ENCODE measurements at places on chromosomes 16 and 17.

DNA sequence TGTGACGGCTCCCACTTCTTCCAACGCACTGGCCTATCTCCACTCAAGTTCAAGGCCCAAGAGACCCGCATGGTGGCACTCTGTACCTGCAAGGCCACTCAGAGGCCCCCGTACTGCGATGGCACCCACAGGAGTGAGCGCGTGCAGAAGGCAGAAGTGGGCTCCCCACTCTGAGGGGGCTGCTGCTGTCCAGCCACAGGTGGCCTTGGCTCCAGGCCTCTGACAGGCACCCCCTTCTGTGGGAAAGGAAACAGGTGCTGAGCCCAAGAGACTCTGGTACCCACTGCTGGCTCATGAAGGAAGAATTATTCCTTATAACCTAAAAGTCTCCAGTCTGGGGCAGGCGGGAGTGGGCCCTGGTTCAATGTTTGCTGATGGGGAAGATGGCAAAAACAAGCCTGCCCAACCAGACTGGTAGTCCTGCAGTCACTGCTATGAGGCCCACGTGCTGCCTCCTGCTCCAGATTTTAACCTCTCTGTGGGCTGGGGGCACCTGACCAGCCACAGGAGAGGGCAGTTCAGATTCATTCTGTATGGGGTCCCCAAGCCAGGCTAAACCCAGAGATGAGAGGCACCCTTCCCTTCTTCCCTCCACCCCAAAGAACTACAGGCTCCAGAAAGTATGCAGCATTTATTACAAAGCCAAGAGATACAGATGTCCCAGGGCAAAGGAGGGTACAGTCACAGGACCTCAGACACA lies 3.3 kb downstream of the CISD3 start:
- no peaks in the 10 kb centered on the region for H3K27me3 ChIP-seq
- H3K27ac ChIP-seq: peak overlapping the region; percentile 73
- H3K4me3 ChIP-seq: no peak overlapping the region

GRCh38 chr16:35102780-35103403 lies 1643.5 kb downstream of the TP53TG3F start:
- no peaks in the 10 kb centered on the region for H3K36me3 ChIP-seq
- no peak for DNase-seq
- H3K27me3 ChIP-seq: no peaks in the 10 kb centered on the region
- H3K4me3 ChIP-seq: no peak overlapping the region
- H3K27ac ChIP-seq: no peak overlapping the region

DNA sequence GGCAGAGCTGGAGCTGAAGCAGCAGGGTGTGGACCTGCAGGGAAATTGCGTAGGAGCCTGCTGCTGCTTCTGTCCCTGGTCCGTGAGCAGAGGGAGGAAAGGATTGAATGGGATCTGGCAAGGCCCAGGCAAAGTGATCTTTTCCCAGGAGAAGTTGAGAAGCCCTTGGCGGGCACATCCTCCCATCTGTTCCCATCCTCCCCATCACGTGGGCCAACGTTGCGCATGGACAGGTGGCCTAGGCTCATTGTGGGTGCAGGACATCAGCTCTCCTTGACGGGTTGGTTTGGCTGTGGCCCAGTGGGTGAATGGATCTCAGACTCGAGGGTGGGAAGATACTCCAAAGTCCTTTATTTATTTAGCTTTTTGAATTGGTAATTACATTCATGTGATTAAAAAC lies 29.4 kb upstream of the POLR3E start:
- no peaks in the 10 kb centered on the region for H3K27me3 ChIP-seq
- H3K36me3 ChIP-seq: peaks cover 7% of the 10 kb centered on the region
- H3K4me1 ChIP-seq: no peaks in the 10 kb centered on the region
- no peak overlapping the region for H3K27ac ChIP-seq

GRCh38 chr16:89898201-89898967 lies 20.3 kb upstream of the MC1R start:
- no peak overlapping the region for H3K27ac ChIP-seq
- no peak for DNase-seq
- H3K27me3 ChIP-seq: no peaks in the 10 kb centered on the region
- peaks cover 16% of the 10 kb centered on the region for H3K36me3 ChIP-seq
- no peak overlapping the region for H3K4me3 ChIP-seq

GRCh38 chr17:75155191-75155601 lies 884 bp upstream of the JPT1 start:
- peaks cover 2% of the 10 kb centered on the region for H3K36me3 ChIP-seq
- H3K4me3 ChIP-seq: no peak overlapping the region
- no peaks in the 10 kb centered on the region for H3K27me3 ChIP-seq
- no peak overlapping the region for H3K27ac ChIP-seq
- DNase-seq: no peak
